Kidney (tissue), 22 donors: ENCODE measurements at places on chromosomes 3 and 15.

GRCh38 chr15:44584162-44584749 is 47.3 kb downstream of the EIF3J start:
- no peak for DNase-seq

- peak; percentile 9 for DNase-seq
Measured at GRCh38 chr3:82633319-82633718, 871.9 kb upstream of the GBE1 start.

GRCh38 chr3:131026321-131027151 is at the start of the genes ASTE1 and NEK11:
Gene ASTE1, minus strand, starts transcription at chr3:131026825. Its CDS starts 1,519 bp downstream, at chr3:131025306.
Gene NEK11, plus strand, starts transcription at chr3:131026877. Its CDS starts 2,832 bp downstream, at chr3:131029709.
- peak; percentile 96 for DNase-seq

- no peak for DNase-seq
Measured at GRCh38 chr3:114308377-114308776, 14.5 kb downstream of the TIGIT start.

GRCh38 chr3:162112719-162113118 is 616.1 kb downstream of the OTOL1 start:
- no peak for DNase-seq

- no peak for DNase-seq
Measured at GRCh38 chr3:54564374-54564925, 363.4 kb downstream of the LRTM1 start.

- DNase-seq, result peak; percentile 59
Measured at GRCh38 chr3:169244119-169244864, 419.2 kb downstream of the MECOM start.

GRCh38 chr3:184776916-184777315 is 35.0 kb upstream of the VPS8 start:
- no peak for DNase-seq

DNA sequence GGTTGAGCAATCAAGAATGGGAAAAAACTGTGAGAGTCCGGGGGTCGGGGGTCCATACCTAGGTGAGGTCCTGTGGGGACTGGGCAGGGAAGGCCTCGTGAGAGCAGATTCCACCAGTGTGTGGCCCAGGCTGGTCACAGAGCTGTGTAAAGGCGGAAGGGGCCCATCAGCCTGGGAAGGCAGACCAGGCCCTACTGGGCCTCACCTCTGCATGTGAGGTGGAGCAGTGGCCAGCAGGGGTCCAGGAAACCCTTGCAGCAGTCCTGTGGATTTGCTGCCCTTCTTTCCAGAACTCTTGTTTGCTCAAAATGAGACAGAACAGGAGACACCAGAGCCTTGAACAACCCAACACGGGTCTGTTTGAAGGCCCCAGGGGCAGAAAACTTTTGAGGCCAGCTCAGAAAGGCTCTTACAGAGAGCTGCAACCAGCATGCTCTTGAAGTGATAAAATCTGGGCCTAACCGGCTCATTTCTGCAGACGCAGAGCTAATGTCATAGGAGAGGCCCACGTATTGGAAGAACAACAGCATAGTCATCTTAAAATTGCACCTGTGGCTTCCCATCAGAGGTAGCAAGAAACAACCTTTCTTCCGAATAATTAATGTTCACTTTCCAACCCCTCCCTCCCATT is 30.3 kb upstream of the HHATL start:
- DNase-seq, result no peak

DNA sequence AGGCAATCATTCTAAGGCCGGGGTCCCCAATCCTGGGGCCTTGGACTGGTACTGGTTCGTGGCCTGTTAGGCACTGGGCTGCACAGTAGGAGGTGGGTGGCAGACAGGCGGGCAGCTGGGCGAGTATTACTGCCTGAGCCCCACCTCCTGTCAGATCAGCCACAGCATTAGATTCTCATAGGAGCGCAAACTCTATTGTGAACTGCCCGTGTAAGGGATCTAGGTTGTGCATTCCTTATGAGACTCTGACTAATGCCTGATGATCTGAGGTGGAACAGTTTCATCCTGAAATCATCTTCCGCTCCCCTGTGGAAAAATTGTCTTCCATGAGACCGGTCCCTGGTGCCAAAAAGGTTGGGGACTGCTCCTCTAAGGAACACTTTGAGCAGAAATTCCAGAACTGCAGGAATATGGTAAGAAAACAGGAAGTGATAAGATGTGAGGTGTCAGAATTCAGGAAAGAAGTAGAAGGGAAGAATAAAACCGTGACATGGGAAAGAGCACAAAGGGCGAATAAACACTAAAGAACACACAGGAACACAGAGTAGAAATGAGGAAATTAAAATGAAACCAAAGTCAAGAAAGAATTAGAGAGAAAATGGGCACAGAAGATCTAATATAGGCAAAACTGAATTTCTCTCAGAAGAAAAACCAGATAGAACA is 57.6 kb downstream of the PDCD6IP start:
- DNase-seq, result no peak
